Substantia nigra (tissue), 51 donors: ENCODE measurements at places on chromosomes 16 and 17.

- DNase-seq, result no peak
Observed at GRCh38 chr16:63005356-63005755, 969.1 kb upstream of the CDH8 start.

DNA sequence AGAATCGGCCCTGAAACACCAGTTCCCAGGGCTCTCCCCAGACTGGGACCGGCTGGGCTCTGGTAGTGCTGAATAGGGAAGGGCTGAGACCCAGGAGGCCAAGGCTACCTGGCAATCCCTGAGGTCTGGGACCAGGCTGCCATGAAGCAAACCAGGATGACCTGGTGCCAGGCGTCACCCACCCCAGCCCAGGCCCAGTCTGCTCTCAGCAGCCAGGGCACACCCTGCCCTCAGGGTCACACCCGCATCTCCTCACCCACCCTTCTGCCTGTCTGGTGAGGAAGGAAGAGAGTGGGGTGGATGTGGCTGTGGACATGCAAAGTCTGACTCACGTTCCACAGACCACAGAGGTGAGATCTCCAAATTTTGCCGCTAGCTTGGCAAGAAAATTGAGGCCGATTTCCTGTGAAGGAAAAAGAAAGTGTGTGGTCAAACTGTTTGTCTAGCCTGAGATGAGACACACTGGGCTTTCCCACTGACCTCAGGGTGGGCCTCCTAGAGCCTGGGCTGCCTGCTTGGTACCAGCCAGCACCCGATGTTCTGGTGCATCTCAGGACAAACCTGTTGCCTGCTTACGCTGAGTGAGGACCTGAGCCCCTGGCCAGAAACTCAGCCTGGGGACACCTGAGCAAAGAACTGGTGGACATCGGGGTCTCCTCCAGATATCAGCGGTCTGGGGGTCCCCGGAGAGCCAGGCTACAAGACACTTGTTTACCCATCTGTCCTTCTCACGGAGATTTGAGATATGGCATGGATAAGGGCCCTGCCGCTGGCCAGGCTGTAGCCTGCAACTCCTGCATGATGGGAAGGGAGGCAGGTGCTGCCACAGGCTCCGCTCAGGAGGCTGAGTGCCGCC lies 6.3 kb upstream of the RAB37 start:
- no peak for DNase-seq

GRCh38 chr17:68853439-68853838 lies 101.8 kb downstream of the ABCA8 start:
- no peak for DNase-seq

- no peak for DNase-seq
Observed at GRCh38 chr16:87435372-87436224, 43.5 kb downstream of the MAP1LC3B start.

GRCh38 chr16:78184238-78185183 lies 85.1 kb downstream of the WWOX start:
- DNase-seq, result no peak
